ENCODE measurements at places on chromosomes 2 and 18.
A peak's percentile ranks its signal among the peaks of the same experiment; 100 is the strongest.

DNA sequence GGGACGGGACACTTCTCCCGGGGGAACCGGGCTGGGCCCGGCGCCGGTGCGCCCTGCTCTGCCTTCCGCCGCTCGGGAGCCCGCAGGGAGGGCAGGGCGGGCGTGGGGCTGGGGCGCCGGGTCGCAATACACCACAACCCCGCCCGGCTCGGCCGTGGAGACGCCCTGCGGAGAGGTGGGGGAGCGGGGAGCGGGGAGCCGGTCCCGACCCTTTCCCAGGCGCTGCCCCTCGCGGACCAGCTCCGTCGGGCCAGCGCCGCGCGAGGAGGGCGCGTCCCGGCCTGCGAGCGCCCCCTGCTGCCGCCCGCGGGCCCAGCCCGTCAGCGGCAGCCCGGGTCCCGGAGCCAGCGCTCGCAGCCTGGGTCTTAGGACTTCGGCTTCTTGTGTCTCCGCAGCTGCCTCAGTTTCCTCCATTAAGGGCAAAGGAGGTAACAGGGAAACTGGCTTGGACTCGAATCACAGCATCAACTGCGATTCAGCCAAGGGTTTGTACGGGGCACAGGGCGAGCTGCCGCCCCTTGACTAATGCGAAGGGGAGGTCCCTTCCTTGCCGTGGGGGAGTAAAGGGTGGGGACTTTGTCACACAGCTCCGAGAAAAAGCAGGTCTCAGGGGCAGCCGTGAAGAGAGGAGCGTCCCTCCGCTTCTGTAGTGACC, 635 bp upstream of the ADRA2B start:
- DNase-seq, result no peak

- no peak for DNase-seq
Observed at GRCh38 chr18:36600548-36600947, 228.3 kb downstream of the TPGS2 start.

DNA sequence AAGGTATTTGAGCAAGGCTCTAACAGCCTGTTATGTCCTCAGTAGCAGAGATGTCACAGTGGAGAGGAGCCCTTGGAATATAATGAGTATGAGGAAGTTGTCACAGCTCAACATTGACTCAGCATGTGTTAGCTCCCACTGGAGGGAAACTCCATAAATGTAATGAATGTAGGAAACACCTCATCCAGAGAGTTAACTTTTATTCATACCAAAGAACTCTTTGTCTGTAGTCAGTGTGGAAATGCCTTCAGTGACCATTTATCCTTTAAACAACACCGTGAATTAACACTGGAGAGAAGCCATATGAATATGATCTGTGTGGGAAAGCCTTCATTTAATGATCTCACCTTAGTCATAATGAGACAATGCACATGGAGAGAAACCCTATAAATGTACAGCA, 59.7 kb downstream of the CYP1B1 start:
- no peak for DNase-seq

GRCh38 chr2:171824086-171824485, 70.0 kb downstream of the SLC25A12 start:
- DNase-seq, result no peak

DNA sequence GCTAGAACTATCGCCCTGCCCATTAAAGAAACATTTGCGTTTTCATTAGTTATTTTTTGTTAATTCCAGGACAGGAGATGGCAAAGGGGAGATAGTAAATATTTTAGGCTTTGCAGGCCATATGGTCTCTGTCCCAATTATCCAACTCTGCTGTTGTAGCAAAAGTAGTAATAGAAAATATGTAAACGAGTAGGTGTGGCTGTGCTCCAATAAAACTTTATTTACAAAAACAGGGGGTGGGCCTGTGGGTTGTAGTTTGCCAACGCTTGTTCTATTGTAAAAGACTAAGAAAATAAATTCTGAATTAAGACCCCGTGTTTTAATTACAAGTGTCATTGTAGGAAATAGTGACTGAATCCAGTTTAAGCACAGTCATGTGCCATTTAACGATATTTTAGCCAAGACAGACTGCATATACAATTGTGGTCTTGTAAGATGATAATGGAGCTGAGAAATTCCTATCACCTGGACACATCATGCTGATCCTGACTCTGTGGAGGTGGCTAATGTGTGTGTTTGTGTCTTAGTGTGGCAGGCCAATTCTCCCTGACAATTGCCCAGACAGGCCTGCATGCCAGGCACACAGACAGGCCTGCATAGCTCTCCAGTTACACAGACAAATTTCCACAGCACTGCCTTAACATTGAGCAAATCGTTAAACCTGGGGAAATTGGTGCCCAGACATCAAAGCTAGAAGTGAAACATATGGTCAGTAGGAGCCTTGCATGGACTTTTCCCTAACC, 76.4 kb downstream of the SKA1 start:
- DNase-seq, result no peak

GRCh38 chr2:151905963-151906632, 77.9 kb upstream of the ARL5A start:
- DNase-seq, result no peak

DNA sequence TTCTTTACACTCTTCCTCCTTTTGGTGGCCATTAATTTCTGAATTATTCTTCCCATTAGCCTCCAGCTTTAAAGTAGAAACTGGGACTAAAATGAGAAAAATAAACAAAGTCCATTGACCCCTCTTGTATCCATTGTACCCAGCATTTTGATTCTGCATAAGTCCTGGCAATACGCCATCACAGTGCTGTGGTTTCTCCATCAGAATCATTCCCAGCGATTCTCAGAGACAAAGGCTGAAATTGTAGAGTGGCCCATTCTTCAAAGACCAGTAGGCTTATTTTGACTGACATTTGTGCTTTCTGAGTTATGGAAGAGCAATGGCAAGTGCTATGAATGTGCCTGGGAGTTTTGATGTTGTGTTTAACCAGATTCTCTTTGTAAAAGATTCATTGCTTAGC, 199.3 kb upstream of the GALNT5 start:
- DNase-seq, result no peak

- DNase-seq, result no peak
Observed at GRCh38 chr2:212721026-212721451, 182.4 kb upstream of the ERBB4 start.

- DNase-seq, result no peak
Observed at GRCh38 chr2:41621095-41621494, 426.7 kb upstream of the PKDCC start.

- no peak for DNase-seq
Observed at GRCh38 chr2:36490749-36491148, 107.2 kb downstream of the FEZ2 start.

DNA sequence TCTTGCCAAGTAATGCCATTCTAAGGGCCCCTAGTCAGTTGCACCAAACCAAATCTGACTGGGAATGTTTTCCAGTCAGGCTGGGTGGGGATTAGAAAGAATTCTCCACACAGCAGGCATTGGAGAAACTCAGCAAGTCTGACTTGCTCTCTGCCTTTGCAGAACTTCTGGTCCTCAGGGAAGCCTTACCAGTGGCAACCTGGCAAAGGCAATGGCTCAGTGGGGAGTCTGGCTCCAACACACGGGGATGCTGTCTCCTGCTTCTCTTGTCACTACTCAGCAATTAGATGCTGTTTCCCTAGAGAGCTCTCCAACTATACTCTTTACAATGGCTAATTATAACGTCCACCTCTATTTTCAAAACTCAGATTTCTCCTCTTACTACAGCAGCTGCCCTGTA, 810.7 kb downstream of the LRRTM4 start:
- no peak for DNase-seq

- no peak for DNase-seq
Observed at GRCh38 chr2:100923461-100924060, 78.5 kb upstream of the RPL31 start.

- DNase-seq, result no peak
Observed at GRCh38 chr2:19356545-19357401, 1.6 kb downstream of the OSR1 start.

- DNase-seq, result no peak
Observed at GRCh38 chr2:33370636-33371265, 105.7 kb upstream of the RASGRP3 start.

- DNase-seq, result no peak
Observed at GRCh38 chr2:42969231-42970150, 177.1 kb upstream of the HAAO start.

- no peak for DNase-seq
Observed at GRCh38 chr2:238042849-238043584, 17.8 kb upstream of the SCLY start.

DNA sequence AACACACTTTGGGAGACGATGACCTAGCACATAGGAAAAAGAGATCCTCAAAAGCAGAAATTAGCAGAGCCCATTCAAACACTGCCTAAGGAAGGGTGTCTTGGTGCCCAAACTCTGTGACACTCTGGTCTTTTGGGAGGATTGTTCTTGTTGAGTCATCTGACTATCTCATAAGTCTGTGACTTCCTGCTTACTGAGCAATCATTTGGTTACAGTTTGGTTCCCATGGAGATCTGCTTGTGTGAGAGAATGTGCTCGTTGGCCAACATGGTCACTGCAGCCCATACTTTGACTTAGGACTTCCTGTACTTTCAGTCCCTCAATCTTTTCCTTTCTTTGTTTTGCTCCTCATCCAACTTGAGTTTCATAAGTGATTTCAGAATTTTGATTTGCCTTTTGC, 602.9 kb downstream of the NYAP2 start:
- DNase-seq, result peak; percentile 46

GRCh38 chr18:68984342-68984741, 186.5 kb downstream of the CCDC102B start:
- no peak for DNase-seq

GRCh38 chr2:195594919-195595694, 61.9 kb upstream of the SLC39A10 start:
- DNase-seq, result no peak

DNA sequence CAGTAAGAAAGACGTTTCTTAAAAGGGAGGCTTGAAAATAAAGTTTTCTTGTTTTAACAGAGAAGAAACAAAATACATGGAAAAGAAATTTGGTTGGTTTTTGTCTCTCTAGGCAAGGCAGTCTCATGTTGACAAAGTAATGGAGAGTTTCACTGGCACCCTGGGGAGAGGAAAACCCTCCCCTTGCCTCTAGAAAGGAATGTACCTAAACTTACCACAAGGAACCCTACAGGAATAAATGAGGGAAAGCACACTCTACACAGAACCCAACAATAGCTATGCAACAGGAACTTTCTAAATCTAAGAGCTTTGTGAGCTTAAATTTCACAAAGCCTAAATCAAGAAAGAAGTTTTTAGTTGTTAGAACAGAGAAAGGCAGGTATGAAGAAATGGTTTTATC, 37.0 kb downstream of the FIGN start:
- no peak for DNase-seq
